Activated naive CD8-positive, alpha-beta T cell treated with anti-CD3 and anti-CD28 coated beads, Interleukin-2, amount 10 ng/mL, durations not matched to agents 7 days and 5 days (primary cell): ENCODE measurements at places on chromosomes 13 and 19.

DNA sequence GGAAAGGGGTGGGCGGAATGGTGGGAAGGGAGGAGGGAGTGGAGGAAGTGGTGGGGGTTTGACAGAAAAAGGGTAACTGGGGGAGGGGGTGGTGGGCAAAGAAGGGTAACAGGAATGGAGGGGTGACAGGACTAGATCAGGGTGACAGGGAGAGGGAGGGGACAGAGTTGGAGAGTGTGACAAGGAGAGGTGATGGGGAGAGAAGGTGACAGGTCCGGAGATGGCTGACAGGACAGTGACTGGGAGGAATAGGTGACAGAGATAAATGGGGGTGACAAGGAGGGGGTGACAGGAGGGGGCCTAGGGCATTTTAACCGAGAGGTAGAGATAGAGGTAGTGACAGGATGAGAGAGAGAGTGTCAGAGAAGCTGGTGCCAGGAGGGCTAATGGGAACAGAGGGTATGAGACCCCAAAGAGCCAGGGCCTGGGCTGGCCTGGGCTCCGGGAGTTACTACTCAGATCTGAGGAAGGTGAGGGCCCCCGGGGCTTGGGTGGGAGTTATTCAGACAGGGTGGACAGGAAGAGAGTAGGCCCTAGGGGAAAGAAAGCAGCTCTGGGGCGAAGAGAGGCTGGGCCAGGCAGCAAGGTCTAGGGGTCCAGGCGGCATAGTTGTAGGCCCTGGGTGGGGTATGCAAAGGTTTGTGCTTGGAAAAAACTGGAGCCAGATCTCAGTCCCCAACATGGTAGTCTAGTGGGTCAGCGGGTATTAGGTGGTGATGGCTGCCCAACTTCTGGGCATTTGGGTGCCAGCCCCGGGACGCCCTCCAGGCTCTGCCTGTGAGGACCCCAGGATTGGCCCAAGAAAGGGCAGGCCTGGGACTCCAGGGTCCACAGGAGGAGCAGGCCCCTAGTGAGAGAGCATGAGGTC, 660 bp downstream of the CIC start:
- no peak overlapping the region for H3K27ac ChIP-seq
- peaks cover 8% of the 10 kb centered on the region for H3K36me3 ChIP-seq
- peak; percentile 48 for DNase-seq

- H3K36me3 ChIP-seq, result peaks cover 22% of the 10 kb centered on the region
- no peak overlapping the region for H3K27ac ChIP-seq
- no peak for DNase-seq
- H3K27me3 ChIP-seq, result no peaks in the 10 kb centered on the region
Observed at GRCh38 chr13:110554227-110554836, 7.2 kb downstream of the RAB20 start.

DNA sequence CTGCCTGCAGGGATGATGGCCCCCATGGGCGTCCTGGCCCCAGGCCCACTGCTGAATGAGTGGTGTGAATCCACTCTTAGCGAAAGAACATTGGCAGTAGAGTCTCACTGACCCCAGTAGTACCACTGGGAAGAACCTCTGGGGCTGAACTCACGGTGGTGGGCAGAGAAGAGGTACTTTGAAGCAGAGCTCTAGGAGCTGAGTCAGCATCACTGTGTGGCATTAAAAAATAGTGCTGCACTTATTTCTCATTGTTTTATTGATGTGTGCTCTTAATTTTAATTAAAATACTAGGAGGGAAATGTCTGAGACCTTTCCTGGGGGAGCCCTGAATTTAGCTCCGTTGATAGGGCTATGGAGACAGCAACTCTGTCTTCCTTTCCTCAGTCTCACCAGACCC, 61.3 kb downstream of the CBY2 start:
- DNase-seq, result no peak
- no peaks in the 10 kb centered on the region for H3K36me3 ChIP-seq
- H3K27me3 ChIP-seq, result peaks cover 2% of the 10 kb centered on the region
- no peak overlapping the region for H3K4me3 ChIP-seq

- DNase-seq, result no peak
- H3K4me3 ChIP-seq, result peak overlapping the region; percentile 47
- peaks cover 6% of the 10 kb centered on the region for H3K4me1 ChIP-seq
- H3K27ac ChIP-seq, result no peak overlapping the region
- H3K27me3 ChIP-seq, result no peaks in the 10 kb centered on the region
Observed at GRCh38 chr13:111373486-111373885, 53.0 kb downstream of the TEX29 start.

- peaks cover 42% of the 10 kb centered on the region for H3K4me1 ChIP-seq
- peaks cover 8% of the 10 kb centered on the region for H3K27me3 ChIP-seq
Observed at GRCh38 chr13:23380534-23380933, 53.0 kb downstream of the SACS start.

DNA sequence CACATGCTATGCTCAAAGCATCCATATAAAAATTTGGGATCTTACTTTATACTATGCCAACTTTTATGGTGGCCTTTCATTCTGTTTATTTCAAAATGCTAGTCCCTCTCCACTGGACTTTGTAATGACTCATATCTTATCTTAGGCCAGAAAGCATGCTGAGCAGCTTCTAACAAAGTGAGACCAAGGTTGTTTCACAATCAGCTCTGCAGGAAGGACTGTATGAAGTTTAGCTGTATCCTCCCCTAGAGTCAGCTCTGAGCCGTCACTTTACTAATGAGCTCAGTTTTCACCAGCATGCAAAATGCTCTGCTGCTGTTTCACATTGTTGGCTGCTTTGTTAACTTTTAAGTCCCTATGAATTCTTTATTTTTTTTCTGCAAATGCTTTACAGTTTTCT, 1608.8 kb downstream of the OLFM4 start:
- H3K36me3 ChIP-seq, result no peaks in the 10 kb centered on the region
- no peaks in the 10 kb centered on the region for H3K4me1 ChIP-seq
- no peak overlapping the region for H3K27ac ChIP-seq
- no peak for DNase-seq
- no peak overlapping the region for H3K4me3 ChIP-seq

- peak overlapping the region; percentile 69 for H3K27ac ChIP-seq
- peak overlapping the region; percentile 36 for H3K4me3 ChIP-seq
Observed at GRCh38 chr19:42480335-42481095, 37.8 kb upstream of the CXCL17 start.

- H3K27me3 ChIP-seq, result no peaks in the 10 kb centered on the region
- H3K36me3 ChIP-seq, result no peaks in the 10 kb centered on the region
- no peak for DNase-seq
- no peak overlapping the region for H3K27ac ChIP-seq
- H3K4me3 ChIP-seq, result no peak overlapping the region
- H3K4me1 ChIP-seq, result no peaks in the 10 kb centered on the region
Observed at GRCh38 chr13:67489016-67489415, 258.9 kb upstream of the PCDH9 start.

DNA sequence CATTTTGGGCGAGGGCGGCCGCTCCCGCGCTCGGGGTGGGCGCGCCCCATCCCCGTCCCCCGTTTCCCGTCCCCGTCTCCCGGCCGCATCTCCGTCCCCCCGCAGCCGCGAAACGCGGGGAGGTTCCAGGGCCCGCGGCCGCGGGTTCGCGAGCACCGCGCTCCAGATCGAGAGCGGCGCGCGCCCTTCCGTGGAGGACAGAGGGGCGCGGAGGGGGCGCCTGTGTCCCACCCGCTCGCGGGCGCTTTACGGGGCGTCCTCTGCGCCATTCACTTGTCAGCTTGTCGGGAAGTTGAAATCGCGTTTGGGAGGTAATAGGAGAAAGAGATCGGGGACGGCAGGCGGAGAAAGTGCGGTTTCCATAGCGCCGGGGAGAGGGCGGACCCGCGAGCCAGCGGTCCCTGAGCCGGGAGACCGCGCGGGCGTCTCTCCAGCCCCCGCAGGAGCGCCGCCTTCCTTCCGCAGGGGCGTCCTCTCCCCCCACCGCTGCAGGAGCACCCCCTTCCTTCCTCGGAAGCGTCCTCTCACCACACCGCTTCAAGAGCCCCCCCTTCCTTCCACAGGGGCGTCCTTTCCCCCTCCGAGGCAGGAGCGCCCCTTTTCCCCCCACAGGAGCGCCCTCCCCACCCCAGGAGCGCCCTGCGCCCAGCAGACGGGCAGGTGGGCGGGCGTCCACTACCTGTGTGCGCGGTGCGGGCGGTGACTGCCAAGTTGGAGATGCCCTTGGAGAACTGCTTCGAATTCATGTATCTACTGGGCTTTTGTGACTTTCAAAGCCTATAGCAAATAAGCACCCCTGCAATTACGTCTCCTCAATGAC, 962 bp upstream of the IRS2 start:
- H3K36me3 ChIP-seq, result peaks cover 1% of the 10 kb centered on the region
- peak overlapping the region; percentile 73 for H3K27ac ChIP-seq
- peaks cover 6% of the 10 kb centered on the region for H3K4me1 ChIP-seq
- peak; percentile 59 for DNase-seq
- H3K27me3 ChIP-seq, result peaks cover 39% of the 10 kb centered on the region

DNA sequence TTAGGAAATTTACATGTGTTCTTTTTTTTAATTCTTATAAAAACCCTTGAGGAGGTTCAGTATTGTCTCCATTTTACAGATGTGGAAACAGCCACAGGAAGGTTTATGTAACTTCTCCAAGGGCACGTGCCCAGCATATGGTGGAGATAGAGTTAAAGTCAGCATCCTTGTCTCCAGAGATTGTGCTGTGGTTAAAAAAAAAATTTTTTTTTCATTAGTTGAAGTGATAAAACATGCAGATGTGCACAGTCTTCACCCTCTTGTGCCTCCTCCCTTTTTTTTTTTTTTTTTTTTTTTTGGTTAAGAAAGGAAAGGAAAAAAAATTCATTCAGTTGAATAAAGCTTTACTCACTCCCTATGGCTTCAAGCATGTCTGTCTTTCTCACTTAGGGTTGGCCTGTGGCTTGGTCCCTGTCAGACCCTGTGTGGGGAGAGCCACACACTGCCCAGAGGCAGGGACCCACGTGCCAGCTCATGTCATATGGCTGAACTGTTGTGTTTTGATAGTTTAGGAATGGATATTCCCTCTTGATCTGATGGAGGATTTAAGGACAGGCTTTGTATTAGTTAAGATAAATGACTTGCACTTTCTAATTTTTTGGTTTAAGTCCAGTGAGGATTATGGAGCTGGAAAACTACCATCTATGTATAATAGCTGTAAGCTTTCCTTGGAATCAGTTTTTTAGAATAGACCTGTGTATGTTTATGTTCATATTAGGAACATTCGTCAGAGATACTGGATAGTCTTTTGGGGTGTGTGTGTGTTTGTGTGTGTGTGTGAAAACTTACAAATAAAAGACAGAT, 19.3 kb downstream of the RNASEH2B start:
- no peak overlapping the region for H3K4me3 ChIP-seq
- DNase-seq, result no peak
- no peaks in the 10 kb centered on the region for H3K27me3 ChIP-seq
- peaks cover 12% of the 10 kb centered on the region for H3K4me1 ChIP-seq

DNA sequence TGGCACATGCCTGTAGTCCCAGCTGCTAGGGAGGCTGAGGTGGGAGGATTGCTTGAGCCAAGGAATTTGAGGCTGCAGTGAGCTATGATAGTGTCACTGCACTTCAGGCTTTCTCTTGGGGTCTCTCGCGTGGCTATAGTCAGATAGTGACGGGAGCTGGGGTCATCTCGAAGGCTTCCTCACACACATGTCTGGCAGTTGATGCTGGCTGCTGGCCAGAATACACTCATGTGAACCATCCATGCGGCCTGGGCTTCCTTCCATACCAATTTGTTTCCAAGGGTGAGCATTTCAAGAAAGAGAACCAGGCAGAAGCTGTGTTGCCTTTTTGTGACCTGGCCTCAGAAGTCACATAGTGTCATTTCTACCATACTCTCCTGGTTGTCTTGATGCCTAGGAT, 26.4 kb downstream of the LEUTX start:
- no peaks in the 10 kb centered on the region for H3K4me1 ChIP-seq
- no peak overlapping the region for H3K4me3 ChIP-seq
- peaks cover 9% of the 10 kb centered on the region for H3K27me3 ChIP-seq
- DNase-seq, result no peak
- no peaks in the 10 kb centered on the region for H3K36me3 ChIP-seq
- H3K27ac ChIP-seq, result no peak overlapping the region

DNA sequence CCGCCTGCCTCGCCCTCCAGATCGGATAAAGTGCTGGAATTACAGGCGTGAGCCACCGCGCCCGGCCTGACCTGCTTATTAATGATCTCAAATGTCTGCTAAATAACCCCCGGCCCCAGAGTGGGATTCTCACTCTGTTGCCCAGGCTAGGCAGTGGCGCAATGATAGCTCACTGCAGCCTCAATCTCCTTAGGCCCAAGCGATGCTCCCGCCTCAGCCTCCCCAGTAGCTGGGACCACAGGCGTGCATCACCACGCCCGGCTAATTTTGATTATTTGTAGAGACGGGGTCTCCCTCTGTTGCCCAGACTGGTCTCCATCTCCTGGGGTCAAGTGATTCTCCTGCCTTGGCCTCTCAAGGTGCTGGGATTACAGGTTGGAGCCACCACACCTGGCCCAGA, 626 bp upstream of the ATP5F1D start:
- H3K4me3 ChIP-seq, result peak overlapping the region; percentile 85
- peaks cover 24% of the 10 kb centered on the region for H3K4me1 ChIP-seq
- no peak for DNase-seq
- no peaks in the 10 kb centered on the region for H3K36me3 ChIP-seq
- H3K27me3 ChIP-seq, result peaks cover 17% of the 10 kb centered on the region

- H3K4me1 ChIP-seq, result peaks cover 9% of the 10 kb centered on the region
- peak overlapping the region; percentile 79 for H3K4me3 ChIP-seq
- DNase-seq, result no peak
Observed at GRCh38 chr19:31347828-31348392, 1.3 kb downstream of the TSHZ3 start.

DNA sequence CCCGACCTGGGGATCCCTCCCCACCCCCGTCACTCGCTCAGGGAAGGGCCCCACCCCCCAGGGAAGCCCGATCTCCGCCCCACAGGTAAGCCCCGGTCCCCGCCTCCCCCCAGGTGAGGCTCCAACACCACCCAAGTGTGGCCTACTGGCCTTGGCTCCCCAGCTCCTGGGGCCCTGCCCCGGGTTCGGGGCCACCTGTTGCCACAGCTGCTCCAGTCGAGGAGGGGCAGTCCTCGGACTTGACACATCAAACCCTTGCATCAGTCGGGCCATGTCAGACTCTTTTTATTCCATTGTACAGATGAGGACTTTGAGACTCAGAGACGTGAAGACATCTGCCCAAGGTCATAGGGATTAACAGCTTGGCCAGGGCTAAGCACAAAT, 512 bp downstream of the CC2D1A start:
- H3K27me3 ChIP-seq, result no peaks in the 10 kb centered on the region
- peak overlapping the region; percentile 82 for H3K27ac ChIP-seq
- no peak for DNase-seq
- H3K4me1 ChIP-seq, result peaks cover 24% of the 10 kb centered on the region

- peaks cover 25% of the 10 kb centered on the region for H3K27me3 ChIP-seq
- peak overlapping the region; percentile 82 for H3K27ac ChIP-seq
- H3K4me1 ChIP-seq, result peaks cover 14% of the 10 kb centered on the region
- no peak for DNase-seq
- peak overlapping the region; percentile 66 for H3K4me3 ChIP-seq
Observed at GRCh38 chr13:48586591-48587103, 53.8 kb upstream of the RCBTB2 start.

GRCh38 chr19:39247701-39248664, 673 bp downstream of the IFNL4 start:
- no peaks in the 10 kb centered on the region for H3K36me3 ChIP-seq
- peak; percentile 39 for DNase-seq
- no peak overlapping the region for H3K27ac ChIP-seq
- H3K4me3 ChIP-seq, result no peak overlapping the region
- peaks cover 8% of the 10 kb centered on the region for H3K27me3 ChIP-seq

- H3K27ac ChIP-seq, result peak overlapping the region; percentile 100
- peaks cover 2% of the 10 kb centered on the region for H3K27me3 ChIP-seq
- H3K36me3 ChIP-seq, result peaks cover 17% of the 10 kb centered on the region
- peak overlapping the region; percentile 100 for H3K4me3 ChIP-seq
Observed at GRCh38 chr19:4722671-4723594, 709 bp downstream of the DPP9 start.

- no peak for DNase-seq
- peaks cover 1% of the 10 kb centered on the region for H3K36me3 ChIP-seq
- H3K27ac ChIP-seq, result no peak overlapping the region
Observed at GRCh38 chr13:32976056-32976805, 40.0 kb upstream of the KL start.

- H3K27ac ChIP-seq, result no peak overlapping the region
- no peaks in the 10 kb centered on the region for H3K27me3 ChIP-seq
- H3K4me1 ChIP-seq, result no peaks in the 10 kb centered on the region
- H3K4me3 ChIP-seq, result no peak overlapping the region
Observed at GRCh38 chr13:58869566-58869965, 1238.0 kb downstream of the PCDH17 start.
